ENCODE measurements at places on chromosomes 1 and 21.

- no peak for DNase-seq
Measured at GRCh38 chr1:187873126-187873525, 1044.4 kb downstream of the PLA2G4A start.

DNA sequence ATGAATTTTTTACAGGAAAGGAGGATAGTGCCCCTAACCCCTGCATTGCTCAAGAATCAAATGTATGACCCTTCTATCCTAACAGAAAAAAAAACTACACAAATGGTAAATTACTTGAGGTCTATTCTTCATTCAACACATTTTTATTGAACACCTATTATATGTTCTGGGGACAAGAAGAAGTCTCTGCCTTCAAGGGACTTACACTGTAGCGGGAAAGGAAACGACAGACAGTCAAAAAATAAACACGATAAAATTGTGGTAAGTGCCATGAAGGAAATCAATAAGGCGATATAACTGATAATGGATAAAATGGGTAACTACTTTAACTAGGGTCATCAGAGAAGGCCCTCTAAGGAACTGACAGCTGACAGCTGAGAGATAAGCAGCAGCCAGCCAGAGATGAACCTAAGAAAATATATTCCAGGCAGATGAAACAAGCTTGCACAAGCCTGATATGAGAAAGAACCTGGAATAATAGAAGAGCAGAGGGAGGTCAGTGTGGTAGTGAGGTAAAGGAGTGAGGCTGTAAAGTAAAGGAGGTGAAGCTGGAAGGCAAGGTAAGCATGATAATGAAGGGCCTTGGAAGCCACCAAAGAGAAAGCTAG is 66.4 kb downstream of the PHTF1 start:
- DNase-seq = no peak

- DNase-seq = no peak
Measured at GRCh38 chr21:35120631-35121180, 71.6 kb upstream of the RUNX1 start.

DNA sequence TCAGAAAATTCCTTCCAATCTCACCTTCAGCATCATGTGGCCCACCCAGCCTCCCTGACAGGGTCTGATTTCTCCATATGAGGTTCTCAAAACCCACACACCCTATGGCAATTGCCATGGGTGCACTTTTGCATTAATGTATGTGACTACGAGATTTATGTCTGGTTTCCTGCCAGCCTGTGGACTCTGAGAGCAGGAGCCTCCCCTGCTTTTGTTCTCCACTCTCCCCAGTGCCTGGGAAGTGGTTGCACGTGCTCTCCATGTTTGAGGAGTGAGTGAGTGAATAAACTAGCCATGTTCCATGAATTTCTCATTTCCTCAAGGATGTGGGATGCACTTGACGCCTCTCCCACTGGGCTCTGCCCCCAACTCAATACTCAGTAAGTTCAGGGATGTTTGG is 91.2 kb downstream of the ACTL8 start:
- DNase-seq = no peak

Measured in cortex of kidney (tissue), 1 donor.